Stimulated activated CD8-positive, alpha-beta memory T cell treated with anti-CD3 and anti-CD28 coated beads, Interleukin-2, amount 100 ng/mL, for 1 hour (primary cell): ENCODE measurements at places on chromosomes 13 and 19.

DNA sequence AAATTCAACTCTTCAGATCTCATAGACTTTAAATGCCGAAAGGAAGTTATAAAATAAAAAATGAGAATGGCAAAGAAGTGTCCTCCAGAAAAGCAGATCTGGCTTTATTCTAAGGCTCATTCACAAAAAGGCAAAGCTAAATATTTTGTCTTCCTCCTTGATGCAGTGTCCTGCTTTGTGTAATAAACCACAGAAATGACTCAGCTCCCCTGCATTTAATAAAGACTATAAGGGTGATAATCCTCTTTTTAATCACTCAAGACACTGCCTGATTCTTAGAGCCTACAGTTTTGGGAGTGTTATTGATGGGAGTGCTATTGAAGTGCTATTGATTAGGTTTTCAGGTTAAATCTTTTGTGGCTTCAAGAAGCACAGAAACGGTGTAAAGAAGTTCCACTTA, 482.0 kb downstream of the PCDH20 start:
- DNase-seq: no peak

GRCh38 chr13:87302034-87302433, 369.1 kb upstream of the SLITRK5 start:
- no peak for DNase-seq

DNA sequence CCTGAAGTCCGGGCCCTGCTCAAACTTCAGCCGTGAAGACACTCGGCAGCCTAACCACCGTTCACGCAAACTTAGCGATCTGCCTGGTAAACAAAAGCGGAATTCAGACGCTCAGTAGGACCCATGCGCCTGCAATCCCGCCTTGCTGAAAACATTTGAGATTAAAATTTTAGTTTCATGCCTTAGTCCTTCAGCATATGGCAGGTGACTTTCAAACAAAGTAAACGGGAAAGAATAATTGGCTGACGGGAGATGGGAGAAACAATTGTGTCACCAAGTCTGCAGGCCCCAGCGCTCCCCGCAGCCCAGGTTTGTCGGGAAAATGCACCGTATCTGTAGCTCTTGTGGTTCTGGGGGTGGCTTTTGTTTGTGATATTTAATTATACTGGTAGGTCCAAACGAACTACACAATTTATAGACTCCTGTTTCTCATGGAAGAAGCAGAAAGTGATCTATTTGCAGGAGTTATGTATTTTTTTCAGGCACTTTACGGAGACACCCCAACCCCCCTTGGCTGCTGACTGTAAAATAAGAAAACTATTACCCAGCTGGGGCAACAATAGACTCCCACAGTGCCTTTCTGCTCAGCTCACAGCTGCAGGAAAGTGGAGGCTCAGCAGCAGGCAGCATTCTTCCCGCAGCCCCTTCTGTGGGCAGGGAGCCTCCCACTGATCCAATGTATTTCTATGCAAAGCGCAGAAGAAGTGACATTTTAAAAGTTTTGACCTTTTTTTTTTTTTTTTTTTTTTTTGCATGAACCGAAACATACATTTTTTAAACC, 94.8 kb downstream of the SOX1 start:
- DNase-seq: no peak

DNA sequence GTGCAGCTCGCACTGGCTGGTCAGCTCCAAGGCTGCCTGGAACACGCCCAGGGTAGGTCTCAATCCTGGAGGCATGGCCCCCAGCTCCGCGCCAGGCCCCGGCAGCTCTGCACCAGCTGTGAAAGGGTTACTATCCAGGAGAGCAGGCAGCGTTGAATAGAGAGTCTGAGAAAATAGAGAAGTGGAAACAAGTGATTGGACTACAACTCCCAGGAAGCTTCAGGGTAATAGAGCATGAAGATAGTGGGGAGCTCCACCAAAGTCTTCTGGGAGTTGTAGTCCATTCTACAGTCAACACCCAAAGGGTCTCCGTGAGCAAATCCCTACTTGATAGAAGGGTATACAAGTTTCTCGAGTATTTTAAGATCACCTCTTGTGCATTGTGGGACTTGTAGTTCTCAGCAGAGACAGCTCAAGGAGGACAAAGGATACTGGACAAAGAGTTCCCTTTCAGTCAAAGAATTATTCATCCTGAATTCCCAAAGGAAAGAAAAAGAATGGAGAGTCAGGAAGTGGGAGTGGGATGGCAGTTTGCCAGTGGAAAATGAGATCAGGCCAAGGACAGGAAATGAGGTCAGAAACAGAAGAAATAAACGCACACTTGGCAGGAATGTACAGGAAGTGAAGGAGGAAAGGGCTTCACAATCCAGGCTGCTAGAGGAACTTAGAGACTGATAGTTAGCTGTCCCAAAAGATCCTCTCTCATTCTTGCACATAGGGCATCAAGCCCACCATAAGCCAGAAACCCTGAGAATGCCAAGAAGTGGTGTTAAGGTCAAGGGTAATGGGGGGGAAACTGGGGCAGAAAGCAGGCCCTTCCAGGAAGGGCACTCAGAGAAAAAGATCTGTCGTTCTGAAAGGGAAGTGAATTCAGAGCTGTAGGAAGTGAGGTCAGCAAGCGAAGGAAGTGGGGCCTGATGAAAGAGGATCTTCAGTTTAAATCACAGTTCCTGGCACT, 5.5 kb upstream of the MAMSTR start:
- no peak for DNase-seq

DNA sequence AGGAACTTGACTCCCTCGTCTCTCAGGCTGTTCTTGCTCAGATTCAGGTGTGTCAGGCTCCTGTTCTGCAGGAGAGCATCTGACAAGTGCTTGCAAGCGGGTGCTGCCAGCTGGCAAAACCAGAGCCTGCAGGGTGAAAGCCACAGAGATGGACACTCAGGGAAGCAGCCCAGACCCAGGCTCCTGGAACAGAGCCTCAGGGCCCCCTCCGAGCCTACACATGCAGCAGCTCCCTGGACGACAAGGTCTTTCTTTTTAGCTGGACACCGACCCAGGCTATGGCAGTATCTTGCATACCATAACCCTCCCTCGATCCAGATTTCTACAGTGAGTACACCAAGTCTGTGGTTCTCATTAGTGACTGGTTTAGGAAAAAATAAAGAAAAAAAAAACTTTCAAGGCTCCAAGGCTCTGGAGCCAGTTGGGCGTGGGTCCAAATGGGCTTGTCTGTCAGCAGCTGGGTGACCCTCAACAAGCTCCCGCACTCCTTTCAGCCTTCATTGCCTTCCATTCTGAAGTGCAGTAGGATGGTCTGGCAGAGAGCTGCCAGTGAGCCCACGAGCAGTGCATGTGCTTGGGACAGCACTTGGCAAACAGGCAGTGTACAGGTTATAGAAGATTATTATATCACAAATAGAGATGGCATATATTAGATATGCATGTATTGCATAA, 29.9 kb downstream of the NLRP13 start:
- DNase-seq: no peak
